ENCODE measurements at places on chromosomes 4 and X.

- no peak overlapping the region for H3K27ac ChIP-seq
- H3K36me3 ChIP-seq = no peaks in the 10 kb centered on the region
- H3K4me1 ChIP-seq = peaks cover 5% of the 10 kb centered on the region
- peak; percentile 40 for DNase-seq
- no peaks in the 10 kb centered on the region for H3K27me3 ChIP-seq
- no peak overlapping the region for H3K4me3 ChIP-seq
Observed at GRCh38 chrX:1502241-1502640, 34.7 kb downstream of the P2RY8 start.

DNA sequence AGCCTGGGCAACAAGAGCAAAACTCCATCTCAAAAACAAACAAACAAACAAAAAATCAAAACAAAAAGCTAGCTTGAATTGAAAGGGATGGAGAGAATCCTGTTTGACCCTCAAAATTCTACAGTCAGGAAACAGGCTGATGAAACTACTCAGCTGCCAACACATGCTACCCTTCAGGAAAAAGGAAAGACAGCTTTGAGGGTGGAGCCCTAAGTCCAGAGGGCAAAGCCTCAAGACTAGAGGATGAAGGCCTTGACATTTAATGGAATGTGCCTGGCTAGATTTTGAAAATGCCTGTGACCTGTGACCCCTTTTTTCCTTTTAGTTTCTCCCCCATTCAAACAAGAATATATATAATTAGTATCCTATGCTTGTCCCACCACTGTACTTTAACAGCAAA is 27.1 kb downstream of the MORC4 start:
- no peaks in the 10 kb centered on the region for H3K36me3 ChIP-seq
- no peak overlapping the region for H3K4me3 ChIP-seq
- no peak overlapping the region for H3K27ac ChIP-seq
- H3K4me1 ChIP-seq = no peaks in the 10 kb centered on the region
- no peak for DNase-seq
- no peaks in the 10 kb centered on the region for H3K27me3 ChIP-seq

DNA sequence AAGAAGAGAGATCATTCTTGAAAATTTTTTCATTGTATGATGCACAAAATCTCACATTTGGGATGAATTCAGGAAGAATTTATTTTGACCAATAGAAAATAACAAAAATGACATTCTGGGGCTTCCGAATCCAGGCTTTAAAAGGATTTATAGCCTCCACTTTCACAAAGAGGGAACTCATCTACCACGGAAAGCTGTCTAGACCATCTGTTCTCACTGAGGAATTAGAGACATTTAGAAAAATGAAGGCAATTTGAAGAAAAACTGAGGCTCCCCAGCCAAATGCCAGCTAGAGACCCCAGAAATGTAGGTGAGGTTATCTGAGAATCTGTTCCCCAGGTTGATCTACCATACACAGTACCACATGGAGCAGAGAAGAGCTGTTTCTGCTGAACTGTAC is 464.3 kb downstream of the TMA16 start:
- no peaks in the 10 kb centered on the region for H3K4me1 ChIP-seq
- H3K27me3 ChIP-seq = no peaks in the 10 kb centered on the region
- H3K27ac ChIP-seq = no peak overlapping the region
- no peak for DNase-seq
- H3K4me3 ChIP-seq = no peak overlapping the region
- H3K36me3 ChIP-seq = no peaks in the 10 kb centered on the region

- no peak overlapping the region for H3K27ac ChIP-seq
- H3K27me3 ChIP-seq = no peaks in the 10 kb centered on the region
- H3K4me3 ChIP-seq = no peak overlapping the region
- H3K4me1 ChIP-seq = peaks cover 30% of the 10 kb centered on the region
Observed at GRCh38 chr4:27005905-27006590, 145.4 kb downstream of the STIM2 start.

GRCh38 chr4:39305912-39306677 is 60.1 kb downstream of the RFC1 start:
- H3K36me3 ChIP-seq = peaks cover 94% of the 10 kb centered on the region
- H3K27me3 ChIP-seq = no peaks in the 10 kb centered on the region
- no peak overlapping the region for H3K27ac ChIP-seq
- no peaks in the 10 kb centered on the region for H3K4me1 ChIP-seq
- H3K4me3 ChIP-seq = no peak overlapping the region

GRCh38 chr4:7381221-7381889 is 53.4 kb downstream of the PSAPL1 start:
- H3K4me3 ChIP-seq = no peak overlapping the region
- no peaks in the 10 kb centered on the region for H3K4me1 ChIP-seq
- no peak overlapping the region for H3K27ac ChIP-seq
- no peaks in the 10 kb centered on the region for H3K27me3 ChIP-seq
- peak; percentile 44 for DNase-seq

DNA sequence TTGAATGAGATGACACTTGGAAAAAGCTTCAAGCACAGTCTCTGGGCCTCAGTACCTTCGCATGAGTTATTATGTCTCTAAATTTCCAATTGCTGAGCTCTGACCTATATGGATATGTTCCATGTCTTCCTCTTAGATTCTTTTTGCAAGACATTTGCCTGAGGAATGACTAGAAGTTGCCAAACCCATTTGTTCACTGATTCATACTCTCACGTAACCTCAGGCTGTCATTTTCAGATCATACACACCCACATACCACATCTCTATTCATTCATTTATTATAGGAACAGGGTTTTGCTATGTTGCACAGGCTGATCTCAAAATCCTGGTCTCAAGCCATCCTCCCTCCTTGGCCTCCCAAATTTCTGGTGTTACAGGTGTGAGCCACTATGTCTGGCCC is 2137.1 kb upstream of the TENM3 start:
- no peaks in the 10 kb centered on the region for H3K4me1 ChIP-seq
- no peak overlapping the region for H3K4me3 ChIP-seq
- no peaks in the 10 kb centered on the region for H3K27me3 ChIP-seq
- no peak overlapping the region for H3K27ac ChIP-seq
- no peaks in the 10 kb centered on the region for H3K36me3 ChIP-seq
- DNase-seq = no peak

- H3K4me3 ChIP-seq = no peak overlapping the region
- no peaks in the 10 kb centered on the region for H3K4me1 ChIP-seq
- no peaks in the 10 kb centered on the region for H3K27me3 ChIP-seq
- H3K36me3 ChIP-seq = no peaks in the 10 kb centered on the region
- no peak overlapping the region for H3K27ac ChIP-seq
- no peak for DNase-seq
Observed at GRCh38 chr4:124132161-124132560, 580.4 kb downstream of the ANKRD50 start.

GRCh38 chrX:13194291-13195103 is 125.4 kb downstream of the ATXN3L start:
- no peaks in the 10 kb centered on the region for H3K27me3 ChIP-seq
- H3K27ac ChIP-seq = no peak overlapping the region

DNA sequence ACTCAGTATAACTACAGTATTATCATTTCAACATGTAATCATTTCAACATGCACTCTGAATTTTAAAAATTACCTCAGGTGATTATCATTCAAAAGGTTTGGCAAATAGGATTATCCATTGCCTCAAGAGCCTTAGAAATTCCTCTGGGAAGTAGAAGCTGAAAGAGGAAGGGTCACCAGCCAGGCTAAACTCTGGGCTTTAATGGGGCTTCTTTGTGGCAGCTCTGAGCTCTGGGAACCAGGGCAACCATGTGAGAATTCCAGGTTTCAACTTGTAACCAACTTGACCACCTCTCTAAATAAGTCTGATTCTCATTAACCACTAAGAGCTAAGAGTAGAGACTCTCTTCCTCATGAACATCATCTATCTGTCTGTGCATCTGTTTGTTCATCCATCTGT is 117.2 kb upstream of the MED14 start:
- H3K27ac ChIP-seq = no peak overlapping the region
- no peak overlapping the region for H3K4me3 ChIP-seq
- no peak for DNase-seq

- H3K27me3 ChIP-seq = no peaks in the 10 kb centered on the region
- no peaks in the 10 kb centered on the region for H3K4me1 ChIP-seq
- no peaks in the 10 kb centered on the region for H3K36me3 ChIP-seq
- no peak overlapping the region for H3K27ac ChIP-seq
Observed at GRCh38 chr4:82223715-82224114, 150.1 kb downstream of the HNRNPD start.

- no peaks in the 10 kb centered on the region for H3K27me3 ChIP-seq
- no peak overlapping the region for H3K4me3 ChIP-seq
- peaks cover 84% of the 10 kb centered on the region for H3K36me3 ChIP-seq
- no peak for DNase-seq
Observed at GRCh38 chr4:2642968-2643367, 106.5 kb downstream of the FAM193A start.

DNA sequence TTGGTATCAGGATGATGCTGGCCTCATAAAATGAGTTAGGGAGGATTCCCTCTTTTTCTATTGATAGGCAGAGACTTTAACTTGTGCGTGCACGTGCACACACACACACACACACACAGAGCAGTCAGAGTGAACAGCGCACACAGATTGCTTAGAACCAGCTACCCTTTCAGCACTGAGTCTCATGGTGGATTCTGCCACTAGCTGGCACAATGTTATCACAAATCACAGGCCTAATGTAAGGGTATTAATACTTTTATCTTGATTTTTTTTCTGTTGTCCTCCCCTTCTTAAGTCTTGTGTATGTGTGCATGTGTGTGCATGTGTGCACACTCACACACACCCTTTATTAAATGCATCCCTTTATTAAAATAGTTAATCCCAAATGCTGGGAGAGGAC is 53.2 kb downstream of the HADH start:
- H3K27ac ChIP-seq = no peak overlapping the region
- H3K36me3 ChIP-seq = no peaks in the 10 kb centered on the region
- H3K27me3 ChIP-seq = no peaks in the 10 kb centered on the region
- no peaks in the 10 kb centered on the region for H3K4me1 ChIP-seq

GRCh38 chrX:122945328-122945727 is 238.8 kb upstream of the GRIA3 start:
- H3K27me3 ChIP-seq = no peaks in the 10 kb centered on the region
- no peak for DNase-seq
- H3K4me3 ChIP-seq = no peak overlapping the region
- H3K27ac ChIP-seq = no peak overlapping the region
- no peaks in the 10 kb centered on the region for H3K4me1 ChIP-seq

DNA sequence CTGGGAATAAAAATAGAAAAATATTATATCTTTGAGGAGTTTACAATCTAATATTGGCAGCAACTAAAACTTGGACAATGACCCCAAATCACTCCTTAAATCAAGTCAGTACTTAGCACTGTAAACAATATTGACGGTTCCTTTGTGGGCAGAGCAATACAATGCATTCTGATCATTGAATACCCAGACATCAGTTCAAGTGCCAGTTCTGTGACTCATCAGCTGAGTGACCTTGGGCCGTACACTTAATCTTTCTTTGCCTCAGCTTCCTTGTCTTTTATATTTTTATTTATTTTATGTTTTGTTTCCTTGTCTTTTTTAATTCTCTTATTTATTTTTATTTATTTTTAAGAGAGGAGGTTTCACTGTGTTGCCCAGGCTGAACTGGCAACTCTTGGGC is 112.2 kb upstream of the ANXA3 start:
- no peaks in the 10 kb centered on the region for H3K4me1 ChIP-seq
- H3K27ac ChIP-seq = no peak overlapping the region
- no peak for DNase-seq
- no peaks in the 10 kb centered on the region for H3K36me3 ChIP-seq

- H3K27ac ChIP-seq = no peak overlapping the region
- no peak for DNase-seq
- H3K36me3 ChIP-seq = no peaks in the 10 kb centered on the region
- H3K4me3 ChIP-seq = no peak overlapping the region
- H3K27me3 ChIP-seq = no peaks in the 10 kb centered on the region
- H3K4me1 ChIP-seq = no peaks in the 10 kb centered on the region
Observed at GRCh38 chrX:84118315-84118714, 69.7 kb downstream of the RPS6KA6 start.

DNA sequence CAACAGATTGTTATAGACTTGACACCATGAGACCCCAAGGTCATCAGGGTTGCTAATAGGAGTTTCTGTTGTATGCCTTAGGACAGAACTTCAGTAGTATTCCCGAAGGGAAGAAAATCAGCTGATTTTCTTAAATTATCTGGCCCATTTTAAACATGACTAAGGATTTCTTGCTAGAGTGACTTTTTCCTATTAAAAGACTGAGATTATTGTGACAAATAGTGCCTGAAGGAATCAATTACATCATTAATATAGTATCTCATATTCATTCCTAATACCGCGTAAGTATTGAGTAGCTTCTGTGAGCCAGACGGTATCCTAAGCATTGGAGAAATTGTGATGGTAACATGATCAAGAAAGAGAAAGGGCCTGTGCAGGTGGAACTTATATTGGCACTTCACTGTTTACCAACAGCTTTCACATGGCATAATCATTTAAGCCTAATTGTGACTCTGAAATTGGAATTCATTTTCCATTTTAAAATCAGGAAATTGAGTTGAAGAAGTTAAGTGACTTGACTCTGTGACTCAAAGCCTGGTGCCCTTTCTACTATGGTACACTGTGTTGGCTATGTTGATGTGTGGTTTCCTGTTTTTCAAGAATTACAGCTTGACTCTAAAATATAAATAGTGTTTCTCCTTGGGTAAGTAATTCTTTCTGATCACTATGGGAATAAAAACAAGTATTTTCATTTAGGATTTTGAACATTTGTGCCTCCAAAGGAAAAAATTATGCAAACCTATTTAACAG is 4.1 kb downstream of the AFF1 start:
- no peaks in the 10 kb centered on the region for H3K27me3 ChIP-seq
- DNase-seq = no peak

DNA sequence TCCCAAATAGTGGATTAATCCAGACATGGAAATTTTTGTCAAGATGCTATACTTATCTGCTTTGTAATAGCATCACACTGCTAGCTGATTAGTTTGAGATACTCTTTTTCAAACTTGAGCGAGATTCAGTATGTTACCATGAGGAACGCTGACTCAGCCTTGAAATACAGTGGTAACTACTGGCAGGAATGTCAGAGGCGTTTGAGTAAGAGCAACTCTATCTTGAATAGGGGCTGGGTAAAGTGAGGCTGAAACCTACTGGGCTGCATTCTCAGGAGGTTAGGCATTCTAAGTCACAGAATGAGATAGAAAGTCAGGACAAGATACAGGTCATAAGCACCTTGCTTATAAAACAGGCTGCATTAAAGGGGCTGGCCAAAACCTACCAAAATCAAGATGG is 2519.6 kb downstream of the ARAP2 start:
- no peak overlapping the region for H3K27ac ChIP-seq
- no peak for DNase-seq
- H3K27me3 ChIP-seq = no peaks in the 10 kb centered on the region
- no peak overlapping the region for H3K4me3 ChIP-seq
- H3K4me1 ChIP-seq = no peaks in the 10 kb centered on the region

DNA sequence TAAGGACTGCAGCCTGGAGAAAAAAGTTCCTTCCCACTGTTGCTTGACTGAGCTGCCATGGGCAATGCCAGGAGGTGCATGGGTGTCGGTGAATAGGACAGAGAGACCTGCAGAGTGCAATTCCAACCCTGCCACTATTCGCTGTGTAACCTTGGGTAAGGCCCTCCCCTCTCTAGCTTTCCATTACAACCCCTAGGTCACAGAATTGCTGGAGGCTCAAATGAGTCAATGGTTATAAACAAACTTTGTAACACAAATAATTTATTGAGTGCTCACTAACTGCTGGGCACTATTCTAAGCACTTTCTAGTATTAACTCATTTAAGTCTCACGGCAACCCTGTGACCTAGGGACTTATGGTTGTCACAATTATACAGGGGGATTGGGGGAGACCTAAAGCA is 37.8 kb downstream of the PJA1 start:
- H3K4me1 ChIP-seq = no peaks in the 10 kb centered on the region
- H3K4me3 ChIP-seq = no peak overlapping the region
- H3K27ac ChIP-seq = no peak overlapping the region
- no peak for DNase-seq

All from upper lobe of right lung (tissue), 1 donor.